Immature natural killer cell (primary cell): ENCODE measurements at places on chromosomes 6 and 20. TPM values are rescaled to one million over a fixed set of nuclear protein-coding genes. Genes with fewer than 3 reads are reported as not detected.

CLIC5 gene
- polyA plus RNA-seq, result 0.44 TPM

KCNK16 gene
- polyA plus RNA-seq, result not detected

EPB41L1 gene
- not detected for polyA plus RNA-seq

ULBP1 gene
- polyA plus RNA-seq, result not detected

MRAP2 gene
- polyA plus RNA-seq, result not detected

MLIP gene
- polyA plus RNA-seq, result not detected

HIVEP2 gene
- polyA plus RNA-seq, result 1.5 TPM

YIPF3 gene
- 92.2 TPM for polyA plus RNA-seq

LIN28B gene
- polyA plus RNA-seq, result not detected

ECT2L gene
- polyA plus RNA-seq, result not detected

MOXD1 gene
- not detected for polyA plus RNA-seq

MUC22 gene
- polyA plus RNA-seq, result not detected

DDX43 gene
- 3.0 TPM for polyA plus RNA-seq

TFAP2B gene
- polyA plus RNA-seq, result not detected

MOG gene
- not detected for polyA plus RNA-seq

GNAS-AS1 gene
- polyA plus RNA-seq, result not detected

TRIM15 gene
- not detected for polyA plus RNA-seq

NHSL1 gene
- not detected for polyA plus RNA-seq

KHDC1L gene
- polyA plus RNA-seq, result 0.77 TPM

CTAGE9 gene
- not detected for polyA plus RNA-seq

BCAS1 gene
- polyA plus RNA-seq, result not detected

PNRC1 gene
- 255 TPM for polyA plus RNA-seq

ROS1 gene
- not detected for polyA plus RNA-seq

C20orf144 gene
- 0.22 TPM for polyA plus RNA-seq

EEF1A2 gene
- not detected for polyA plus RNA-seq

ARMH2 gene
- polyA plus RNA-seq, result not detected
